LHCN-M2 (cell line): ENCODE measurements at places on chromosomes 16 and 17.

DNA sequence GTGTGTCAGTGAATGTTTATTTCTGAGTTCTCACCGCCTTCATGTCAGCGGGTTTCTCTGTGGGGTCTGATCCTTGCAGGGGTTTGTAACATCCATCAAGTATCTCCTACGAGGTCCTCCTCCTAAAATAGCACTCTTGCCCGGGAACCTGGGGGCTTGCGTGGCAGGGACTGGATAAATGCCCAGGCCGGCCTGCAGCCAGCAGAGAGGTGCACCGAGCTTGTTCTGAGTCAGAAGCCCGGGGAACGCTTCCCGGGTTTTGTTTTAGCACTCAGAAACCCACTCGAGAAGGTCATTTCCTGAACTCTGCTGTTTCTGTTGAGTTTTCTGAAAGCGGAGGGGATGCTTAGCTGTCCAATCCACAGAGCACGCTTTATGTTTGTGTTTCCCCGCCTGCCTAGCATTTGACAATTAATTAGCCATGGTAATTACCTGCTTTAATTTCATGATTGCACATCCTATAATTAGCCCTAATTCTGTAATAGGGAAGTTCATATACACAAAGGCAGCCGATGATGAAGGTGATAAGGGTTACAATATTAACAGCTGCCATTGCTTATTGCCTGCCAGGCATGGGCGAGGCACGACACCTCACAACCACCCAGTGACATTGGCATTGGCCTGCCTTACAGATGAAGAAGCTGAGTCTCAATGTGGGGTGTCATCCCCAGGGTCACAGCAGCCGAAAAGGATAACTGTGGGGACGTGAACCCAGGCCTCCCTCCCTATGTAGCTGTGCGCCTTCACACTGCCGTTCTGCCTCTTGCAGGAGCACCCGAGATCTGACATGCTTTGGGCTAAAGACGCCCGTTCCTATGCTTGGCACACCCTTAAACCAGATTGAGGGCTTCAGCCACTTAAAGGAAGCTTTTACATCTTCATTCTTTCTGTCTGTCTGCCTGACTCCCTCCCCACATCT, 333.1 kb downstream of the CPPED1 start:
- DNase-seq: no peak

DNA sequence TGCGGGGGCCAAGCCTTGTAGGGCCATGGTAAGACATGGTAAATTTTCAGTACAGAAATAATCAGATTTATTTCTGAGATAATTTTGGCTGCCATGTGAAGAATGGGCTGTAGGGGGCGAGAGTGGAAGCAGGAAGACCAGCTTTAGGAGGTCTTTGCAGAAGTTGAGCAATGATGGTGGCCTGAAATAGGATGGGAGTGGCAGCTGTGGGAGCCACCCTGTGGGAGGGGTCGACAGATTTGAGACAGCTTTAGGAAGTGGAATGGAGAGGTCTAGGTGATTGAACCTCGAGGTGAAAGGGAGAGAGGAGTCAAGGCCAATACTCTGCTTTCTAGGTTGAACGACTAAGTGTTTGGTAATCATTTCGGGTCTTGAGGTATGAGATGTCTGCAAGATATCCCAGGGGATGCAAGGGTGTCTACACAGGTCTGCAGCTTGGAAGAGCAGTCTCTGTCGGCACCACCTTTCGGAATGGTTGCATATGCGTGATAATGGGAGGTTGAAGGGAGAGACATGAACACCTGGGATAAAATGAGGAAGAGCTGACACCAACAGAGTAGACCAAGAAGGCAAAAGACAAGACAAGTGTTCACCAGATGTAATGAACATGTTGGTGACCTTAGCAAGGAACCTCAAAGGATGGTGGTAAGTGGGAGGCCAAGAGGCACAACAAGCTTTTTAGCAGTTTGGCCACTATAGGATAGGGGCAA, 4.2 kb upstream of the ATXN7L3 start:
- peak; percentile 70 for DNase-seq

DNA sequence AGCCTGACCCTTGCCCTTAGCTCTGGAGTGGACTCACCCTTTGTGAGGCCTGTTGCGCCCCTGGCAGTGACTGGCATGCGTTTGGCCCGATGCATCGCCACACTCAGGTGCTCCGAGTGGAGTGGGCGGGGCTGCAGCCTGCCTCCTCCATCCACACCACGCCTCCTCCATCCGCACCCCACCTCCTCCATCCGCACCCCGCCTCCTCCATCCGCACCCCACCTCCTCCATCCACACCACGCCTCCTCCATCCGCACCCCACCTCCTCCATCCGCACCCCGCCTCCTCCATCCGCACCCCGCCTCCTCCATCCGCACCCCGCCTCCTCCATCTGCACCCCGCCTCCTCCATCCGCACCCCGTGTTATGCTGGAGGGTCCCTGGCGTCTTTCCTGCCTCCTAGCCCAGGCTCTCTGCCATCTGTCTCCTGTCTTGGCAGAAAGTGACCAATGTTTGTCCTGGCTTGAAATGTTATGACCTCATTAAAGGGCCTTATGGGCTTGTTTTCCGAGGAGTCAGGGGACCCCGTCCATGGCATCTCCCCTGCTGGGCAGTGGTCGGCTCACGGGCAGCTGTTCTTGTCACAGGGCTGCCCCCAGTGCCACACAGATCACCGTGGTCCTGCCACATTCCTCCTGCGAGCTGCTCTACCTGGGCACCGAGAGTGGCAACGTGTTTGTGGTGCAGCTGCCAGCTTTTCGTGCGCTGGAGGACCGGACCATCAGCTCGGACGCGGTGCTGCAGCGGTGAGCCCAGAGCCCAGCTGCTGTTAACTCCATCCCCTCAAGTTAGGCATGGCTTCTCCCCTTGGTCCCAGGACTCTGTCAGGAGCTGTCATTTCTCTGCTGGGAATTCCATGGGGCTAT, 28.7 kb upstream of the MYO15B start:
- no peak for DNase-seq

- DNase-seq: no peak
These were observed 163.1 kb upstream of the CACNG3 start for GRCh38 chr16:24093049-24093448.

DNA sequence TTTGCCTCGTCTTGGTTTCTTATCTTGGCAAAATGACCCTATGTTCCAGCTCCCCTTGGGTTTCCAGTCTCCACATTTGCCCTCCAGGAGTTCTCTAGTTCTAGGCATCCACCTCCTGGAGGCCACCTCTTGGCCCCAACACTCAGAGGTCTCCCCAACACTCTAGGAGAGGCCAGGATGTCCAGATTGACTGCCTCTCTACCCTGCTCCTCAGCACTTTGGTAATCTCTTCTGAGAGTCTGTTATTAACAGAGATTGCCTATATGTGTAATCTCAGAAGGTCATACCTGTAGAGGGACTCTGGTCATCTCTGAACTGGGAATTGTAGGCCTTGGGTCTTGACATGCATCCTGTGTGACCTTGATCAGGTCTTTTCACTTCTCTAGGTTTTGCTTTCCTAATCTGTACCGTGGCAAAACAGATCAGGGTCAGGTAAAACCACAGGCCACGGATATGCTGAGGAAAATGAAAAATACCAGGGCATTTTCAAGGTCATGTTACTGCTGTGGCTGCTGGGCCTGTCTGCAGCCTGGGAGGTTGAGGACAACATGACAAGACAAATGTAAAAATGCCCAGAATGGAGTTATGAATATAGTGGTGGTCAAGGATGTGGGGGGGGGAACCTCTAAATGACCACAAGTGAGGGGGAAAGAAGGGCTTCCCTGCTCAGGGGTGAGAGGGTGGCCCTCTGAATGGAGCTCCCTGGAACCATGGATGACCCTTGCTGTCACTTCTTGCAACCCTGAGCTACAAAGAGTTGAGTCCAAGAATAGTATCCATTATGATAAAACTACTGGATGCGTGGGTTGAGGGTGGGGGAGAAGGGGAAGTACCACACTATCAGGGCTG, 5.0 kb upstream of the CCL4L2 start:
- DNase-seq: no peak

- peak; percentile 90 for DNase-seq
These were observed 151.8 kb downstream of the PITPNC1 start for GRCh38 chr17:67528751-67529436.

DNA sequence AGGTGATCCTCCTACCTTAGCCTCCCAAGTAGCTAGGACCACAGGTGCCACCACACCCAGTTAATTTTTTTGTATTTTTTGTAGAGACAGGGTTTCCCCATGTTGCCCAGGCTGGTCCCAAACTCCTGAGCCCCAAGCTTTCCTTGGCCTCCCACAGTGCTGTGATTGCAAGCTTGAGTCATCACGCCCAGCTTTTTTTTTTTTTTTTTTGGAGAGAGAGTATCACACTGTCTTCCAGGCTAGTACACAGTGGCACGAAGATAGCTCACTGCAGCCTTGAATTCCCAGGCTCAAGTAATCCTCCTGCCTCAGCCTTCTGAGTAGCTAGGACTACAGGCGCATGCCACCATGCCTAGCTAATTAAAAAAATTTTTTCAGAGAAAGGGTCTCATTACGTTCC, 27.2 kb downstream of the HEATR9 start:
- peak; percentile 15 for DNase-seq

DNA sequence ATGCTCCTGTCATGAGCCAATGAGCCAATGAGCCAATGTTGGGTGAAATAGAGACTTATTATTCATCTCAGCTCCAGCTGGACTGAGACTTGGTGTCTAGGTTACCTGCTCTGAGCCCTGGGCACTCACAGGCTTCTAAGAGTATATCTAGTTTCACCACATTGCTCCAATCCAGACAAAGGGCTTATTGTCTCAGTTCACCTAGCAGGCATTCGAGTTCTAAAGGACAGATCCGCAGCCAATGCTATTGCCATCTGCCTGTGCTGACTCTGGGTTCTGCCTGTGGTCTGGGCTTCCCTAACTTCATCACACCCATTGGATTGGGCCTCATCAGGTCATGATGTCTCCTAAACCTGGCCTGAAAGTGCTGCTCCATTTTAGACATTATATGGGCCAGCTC, 66.1 kb upstream of the HS3ST4 start:
- no peak for DNase-seq
